Tibial nerve (tissue), 4 donors: ENCODE measurements at places on chromosomes 7 and 10. TPM values are rescaled to one million over a fixed set of nuclear protein-coding genes. Genes with fewer than 3 reads are reported as not detected.

TRPV6 gene
- under 0.01 TPM for total RNA-seq

DNA sequence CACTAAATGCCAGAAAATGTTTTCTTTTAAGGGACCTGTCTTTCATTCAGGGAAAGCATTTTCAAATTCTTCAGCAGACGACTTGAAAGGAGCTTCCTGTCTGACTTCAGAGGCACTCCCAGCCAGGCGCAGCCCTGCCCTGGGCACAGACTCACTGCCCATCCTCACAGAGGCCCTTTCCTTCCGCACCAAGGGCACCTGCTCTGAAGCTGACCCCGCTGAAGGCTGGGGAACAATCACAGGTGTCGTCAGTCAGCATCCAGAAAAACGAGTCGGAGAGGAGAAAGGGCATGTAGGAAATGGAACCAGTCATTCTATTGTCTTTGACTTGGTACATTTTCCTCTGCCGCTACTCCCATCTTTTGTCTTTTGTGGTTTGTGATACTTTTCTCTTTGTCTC lies 125.3 kb upstream of the PARD3 start:
- no peak overlapping the region for H3K27ac ChIP-seq
- no peaks in the 10 kb centered on the region for H3K4me1 ChIP-seq
- no peaks in the 10 kb centered on the region for H3K27me3 ChIP-seq
- no peak for DNase-seq

DNA sequence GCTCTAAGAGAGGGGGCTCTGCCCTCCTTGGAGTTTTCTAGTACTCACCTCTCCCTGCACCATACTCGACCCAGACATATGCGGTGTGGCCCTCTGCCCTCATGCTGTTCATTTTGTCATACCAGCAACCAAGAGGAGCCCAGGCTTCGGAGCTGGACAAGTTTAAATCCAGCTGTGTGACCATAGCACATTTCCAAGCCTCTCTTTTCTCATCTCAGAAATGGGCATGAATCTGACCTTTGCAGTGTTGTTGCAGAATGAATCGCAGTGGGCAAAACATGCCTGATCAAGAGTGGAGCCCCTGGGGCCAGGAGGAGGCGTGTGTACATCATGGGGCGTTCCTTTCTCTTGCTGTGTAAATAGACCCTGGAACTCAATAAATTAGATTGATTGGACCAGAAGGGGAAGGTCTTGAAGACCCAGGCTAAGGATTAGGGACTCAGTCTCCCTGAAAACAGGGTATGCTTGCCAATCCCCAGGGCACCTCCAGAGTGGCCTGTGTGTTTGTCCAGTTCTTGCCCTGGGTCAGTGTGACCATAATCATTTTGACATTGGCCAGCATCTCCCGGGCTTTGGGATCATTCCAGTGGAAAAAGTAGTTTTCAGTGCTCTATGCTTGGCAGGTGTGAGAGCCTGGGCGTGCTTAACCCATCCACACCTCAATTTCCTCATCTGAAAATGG lies 59.6 kb downstream of the ZMIZ1 start:
- no peak overlapping the region for H3K4me3 ChIP-seq
- no peak overlapping the region for H3K27ac ChIP-seq
- H3K4me1 ChIP-seq, result peaks cover 21% of the 10 kb centered on the region
- no peaks in the 10 kb centered on the region for H3K27me3 ChIP-seq
- H3K36me3 ChIP-seq, result no peaks in the 10 kb centered on the region
- no peak for DNase-seq

CYP2C19 gene
- total RNA-seq, result not detected

DNA sequence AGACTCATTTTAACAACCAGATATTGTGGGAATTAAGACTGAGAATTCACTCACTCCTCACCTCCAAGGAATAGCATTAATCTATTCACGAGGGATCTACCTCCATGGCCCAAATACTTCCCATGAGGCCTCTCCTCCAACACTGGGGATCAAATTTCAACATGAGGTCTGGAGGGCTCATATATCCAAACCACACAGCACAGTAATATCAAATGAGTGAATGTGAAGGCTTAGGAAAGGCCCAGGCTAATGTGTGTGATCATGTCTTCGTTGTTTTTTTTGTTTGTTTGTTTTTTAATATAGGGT lies 46.5 kb downstream of the HIBADH start:
- DNase-seq, result no peak
- no peaks in the 10 kb centered on the region for H3K4me1 ChIP-seq
- no peaks in the 10 kb centered on the region for H3K27me3 ChIP-seq
- H3K36me3 ChIP-seq, result no peaks in the 10 kb centered on the region
- H3K27ac ChIP-seq, result no peak overlapping the region
- no peak overlapping the region for H3K4me3 ChIP-seq

HERC4 gene
- 54.1 TPM for total RNA-seq

DNA sequence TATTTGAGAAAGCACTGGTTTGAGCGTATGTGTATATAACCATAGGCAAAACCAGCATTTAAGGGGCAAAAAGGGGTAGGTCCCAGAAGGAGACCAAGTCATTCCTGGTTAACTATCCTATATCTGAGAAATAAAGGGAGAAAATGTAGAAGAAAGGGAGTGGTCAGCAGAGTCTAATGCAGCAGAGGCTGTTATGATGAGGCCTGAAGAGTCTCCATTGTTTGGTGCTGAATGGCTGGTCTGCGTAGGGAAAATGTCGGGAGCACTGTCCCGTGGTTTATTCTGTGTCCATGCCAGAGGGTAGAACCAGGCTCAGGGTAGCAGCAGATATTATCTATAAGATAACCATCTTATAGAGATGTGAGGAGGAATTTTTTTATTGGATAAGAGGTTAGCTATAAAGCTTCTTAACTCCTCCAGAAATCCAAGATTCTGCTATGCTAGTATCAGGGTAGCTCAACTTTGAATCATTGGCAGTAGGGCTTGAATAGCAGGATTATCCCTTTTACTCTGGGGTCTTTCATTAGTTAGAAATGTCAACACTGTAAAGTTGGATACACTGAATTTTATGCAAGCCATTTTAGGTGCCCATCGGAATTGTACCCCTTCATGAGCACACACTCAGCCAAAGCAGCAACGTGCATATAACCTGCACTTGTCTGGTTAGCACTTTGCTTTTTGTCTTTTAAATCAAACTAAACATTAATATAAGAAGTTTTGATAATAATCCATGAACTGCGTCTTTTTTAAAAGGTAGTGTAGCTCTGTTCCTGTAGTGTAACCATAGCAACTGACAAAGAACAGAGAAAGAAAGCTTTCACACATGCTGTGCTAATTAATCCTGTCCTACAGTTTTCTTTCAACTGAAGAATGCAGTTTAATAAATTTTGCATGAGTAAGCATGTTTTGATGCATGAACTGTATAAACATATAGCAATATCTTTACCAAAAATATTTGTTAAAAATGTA lies 312.0 kb upstream of the FZD1 start:
- H3K27ac ChIP-seq, result no peak overlapping the region
- no peak for DNase-seq
- H3K36me3 ChIP-seq, result no peaks in the 10 kb centered on the region
- H3K4me1 ChIP-seq, result no peaks in the 10 kb centered on the region
- H3K27me3 ChIP-seq, result no peaks in the 10 kb centered on the region

GRCh38 chr10:66834802-66835201 lies 91.0 kb upstream of the LRRTM3 start:
- no peak for DNase-seq
- no peaks in the 10 kb centered on the region for H3K4me1 ChIP-seq
- no peak overlapping the region for H3K4me3 ChIP-seq
- no peaks in the 10 kb centered on the region for H3K27me3 ChIP-seq
- H3K27ac ChIP-seq, result no peak overlapping the region

OR6B1 gene
- total RNA-seq, result not detected

- H3K27ac ChIP-seq, result no peak overlapping the region
- H3K4me1 ChIP-seq, result peaks cover 10% of the 10 kb centered on the region
- no peak for DNase-seq
- H3K27me3 ChIP-seq, result no peaks in the 10 kb centered on the region
- H3K36me3 ChIP-seq, result no peaks in the 10 kb centered on the region
- no peak overlapping the region for H3K4me3 ChIP-seq
Observed at GRCh38 chr7:69744026-69744425, 145.8 kb downstream of the AUTS2 start.

CEP55 gene
- total RNA-seq, result not detected

DNA sequence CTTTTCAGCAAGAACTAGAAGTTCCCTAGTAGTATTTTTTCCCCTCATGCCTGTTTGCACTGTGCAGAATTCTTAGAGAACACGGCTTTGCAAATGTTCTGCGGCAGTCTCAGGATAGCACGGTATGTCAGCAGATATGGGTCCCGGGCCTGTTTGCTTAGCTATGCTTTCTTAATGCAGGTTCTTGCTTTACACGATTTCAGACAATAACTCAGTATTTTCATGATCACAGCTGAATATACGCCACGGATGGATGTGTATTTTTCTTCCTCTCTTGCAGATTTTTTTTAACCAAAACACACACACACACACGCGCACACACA lies 137.3 kb downstream of the HECW1 start:
- H3K36me3 ChIP-seq, result no peaks in the 10 kb centered on the region
- DNase-seq, result no peak
- no peaks in the 10 kb centered on the region for H3K27me3 ChIP-seq

AP3M1 gene
- 15.3 TPM for total RNA-seq

SPDYE9 gene
- not detected for total RNA-seq

PTN gene
- total RNA-seq, result 10.0 TPM

- H3K27ac ChIP-seq, result no peak overlapping the region
- no peaks in the 10 kb centered on the region for H3K4me1 ChIP-seq
- H3K27me3 ChIP-seq, result no peaks in the 10 kb centered on the region
- H3K4me3 ChIP-seq, result no peak overlapping the region
Observed at GRCh38 chr10:82768040-82768439, 893.0 kb downstream of the NRG3 start.

- H3K4me1 ChIP-seq, result peaks cover 63% of the 10 kb centered on the region
- H3K27me3 ChIP-seq, result no peaks in the 10 kb centered on the region
- peak overlapping the region; percentile 94 for H3K27ac ChIP-seq
- DNase-seq, result no peak
- H3K4me3 ChIP-seq, result no peak overlapping the region
Observed at GRCh38 chr7:130884437-130885417, 150.7 kb upstream of the KLF14 start.

GRCh38 chr7:11950281-11950680 lies 118.3 kb upstream of the THSD7A start:
- no peaks in the 10 kb centered on the region for H3K36me3 ChIP-seq
- H3K4me1 ChIP-seq, result no peaks in the 10 kb centered on the region
- H3K4me3 ChIP-seq, result no peak overlapping the region
- no peaks in the 10 kb centered on the region for H3K27me3 ChIP-seq

FRAT1 gene
- 8.4 TPM for total RNA-seq

DNA sequence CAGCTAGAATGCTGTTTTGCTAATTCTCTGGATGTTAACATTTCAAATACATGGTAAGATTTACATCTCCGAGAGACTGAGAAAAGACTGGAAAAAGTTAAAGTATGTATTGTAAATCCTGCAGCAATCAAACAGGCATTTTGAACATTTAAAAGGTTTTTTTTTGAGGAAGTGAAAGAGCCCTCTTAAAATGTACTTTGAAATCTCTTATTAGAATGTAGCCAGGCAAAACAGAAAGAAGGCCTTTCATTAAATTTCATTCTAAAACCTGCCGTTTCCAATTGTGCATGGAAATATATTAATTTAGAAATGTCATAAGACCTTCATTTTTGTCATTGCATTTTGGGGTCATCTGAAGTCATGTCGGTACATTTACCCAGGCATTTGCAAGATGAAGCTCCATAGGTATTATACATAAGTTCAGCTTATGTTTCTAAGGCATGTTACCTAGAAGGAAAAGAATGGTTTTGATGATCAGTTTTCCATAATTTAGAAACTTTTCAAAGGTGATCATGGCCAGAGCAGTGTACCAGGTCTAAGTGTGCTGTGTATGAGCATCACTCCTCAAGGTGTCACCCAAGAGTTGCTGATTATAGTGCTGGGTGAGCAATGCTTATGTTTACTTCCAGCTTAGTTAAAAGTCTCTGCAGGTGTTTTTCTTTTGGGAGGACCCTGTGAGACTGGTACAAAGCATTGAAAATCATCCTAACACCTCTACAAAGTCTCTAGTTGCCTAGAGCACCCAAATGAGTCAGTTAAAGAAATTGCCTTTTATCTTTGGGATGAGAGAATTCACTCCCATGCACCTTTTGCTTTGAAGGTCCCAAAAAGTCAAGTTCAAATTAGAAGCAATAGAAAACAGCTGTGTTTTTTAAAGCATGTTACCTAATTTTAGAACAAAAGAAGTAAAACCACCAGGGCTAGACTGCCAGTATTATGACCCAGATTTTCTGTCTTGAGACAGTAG lies 7.1 kb downstream of the ZNF736 start:
- H3K27ac ChIP-seq, result no peak overlapping the region
- no peak overlapping the region for H3K4me3 ChIP-seq
- no peaks in the 10 kb centered on the region for H3K4me1 ChIP-seq
- no peaks in the 10 kb centered on the region for H3K36me3 ChIP-seq
- no peak for DNase-seq

GRCh38 chr10:110723224-110723891 lies 79.2 kb downstream of the RBM20 start:
- H3K4me1 ChIP-seq, result no peaks in the 10 kb centered on the region
- H3K27ac ChIP-seq, result no peak overlapping the region
- no peak overlapping the region for H3K4me3 ChIP-seq
- no peak for DNase-seq
- H3K36me3 ChIP-seq, result no peaks in the 10 kb centered on the region

- no peaks in the 10 kb centered on the region for H3K4me1 ChIP-seq
- H3K27me3 ChIP-seq, result no peaks in the 10 kb centered on the region
- no peak overlapping the region for H3K27ac ChIP-seq
- DNase-seq, result no peak
- no peaks in the 10 kb centered on the region for H3K36me3 ChIP-seq
Observed at GRCh38 chr7:25537662-25538375, 309.5 kb upstream of the NPVF start.
